Hematopoietic multipotent progenitor cell treated with erythropoietin and hydrocortisone succinate and interleukin-3 and kit ligand, for 8 days (in vitro differentiated cells): ENCODE measurements at places on chromosomes 5 and 9.

- no peak for DNase-seq
Observed at GRCh38 chr5:78612227-78613150, 36.1 kb downstream of the LHFPL2 start.

DNA sequence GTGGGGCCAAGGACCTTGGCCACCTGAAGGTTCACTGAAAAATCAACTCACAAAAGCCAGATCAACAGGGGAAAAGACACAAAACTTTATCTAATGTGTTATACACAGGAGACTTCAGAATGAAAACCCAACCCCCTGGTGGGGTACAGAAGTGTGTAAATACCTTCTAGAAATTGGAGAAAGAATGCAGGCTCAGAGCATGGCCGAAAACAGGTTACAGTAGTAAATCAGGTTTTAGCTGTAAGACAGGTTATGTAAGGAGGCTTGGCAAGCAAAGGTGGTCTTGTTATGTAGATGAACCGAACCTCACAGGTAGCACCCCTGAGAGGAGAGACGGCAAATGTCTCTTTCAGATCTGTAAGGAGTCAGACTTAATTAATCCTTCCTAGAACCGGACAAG lies 10.0 kb downstream of the CEMIP2 start:
- no peak for DNase-seq

GRCh38 chr9:77725820-77726219 lies 77.7 kb upstream of the GNA14 start:
- DNase-seq = no peak

GRCh38 chr9:119052339-119053030 lies 316.8 kb downstream of the BRINP1 start:
- no peak for DNase-seq

GRCh38 chr5:149728303-149728702 lies 1.8 kb upstream of the PPARGC1B start:
- no peak for DNase-seq

GRCh38 chr9:38437193-38437823 lies 13.1 kb upstream of the IGFBPL1 start:
- no peak for DNase-seq

DNA sequence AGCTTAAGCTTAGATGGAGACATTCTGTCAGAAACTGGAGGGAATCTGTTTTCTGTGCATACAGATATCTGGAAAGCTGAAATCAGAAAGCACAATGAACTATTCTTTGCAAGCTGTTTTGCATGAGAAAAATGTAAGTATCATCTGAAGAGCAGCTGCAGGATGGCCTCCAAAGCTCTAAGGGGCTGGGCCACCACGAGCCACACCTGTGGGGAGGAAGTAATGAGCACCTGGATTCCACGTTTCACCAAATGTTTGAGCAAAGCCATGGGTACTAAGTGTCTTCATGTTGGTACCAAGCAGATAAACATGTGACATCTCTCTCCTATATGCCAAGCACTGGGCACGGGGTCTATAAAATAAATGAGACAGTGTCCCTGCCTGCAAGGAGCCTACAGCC lies 199.3 kb downstream of the TTLL11 start:
- DNase-seq = no peak
